ENCODE measurements at places on chromosomes 13 and 19.

- no peak for DNase-seq
Observed at GRCh38 chr13:37395544-37395943, 203.0 kb downstream of the POSTN start.

DNA sequence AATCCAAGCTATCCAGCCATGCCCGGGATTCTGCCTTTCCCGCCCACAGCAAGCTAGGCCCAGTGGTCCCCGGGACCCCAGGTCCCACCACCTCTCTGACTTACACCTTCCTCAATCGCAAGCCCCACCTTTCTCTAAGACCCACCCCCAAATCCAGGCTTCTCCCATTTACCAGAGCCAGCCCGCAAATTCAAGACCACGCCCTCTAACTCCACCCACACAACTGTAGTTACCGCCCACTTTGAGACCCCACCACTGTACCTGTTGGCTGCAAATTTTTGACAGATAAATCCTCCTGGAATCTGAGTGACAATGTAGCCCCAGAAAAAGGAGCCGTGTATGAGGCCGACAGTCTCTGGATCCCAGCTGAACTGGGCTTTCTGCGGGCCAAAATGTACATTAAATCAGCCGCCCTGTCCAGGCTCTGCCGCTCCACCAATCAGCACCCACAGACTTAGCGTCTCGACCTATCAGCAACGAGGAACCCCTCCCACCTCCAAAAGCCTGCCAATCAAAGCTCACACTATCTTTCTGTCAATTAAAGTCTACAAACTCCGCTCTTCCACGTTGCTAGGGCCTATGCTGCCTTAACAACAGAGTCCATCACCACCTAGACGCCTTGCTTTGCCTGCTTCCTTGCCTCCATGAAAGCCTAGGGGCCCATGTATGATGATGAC is 6.3 kb downstream of the SLC17A7 start:
- no peak for DNase-seq

DNA sequence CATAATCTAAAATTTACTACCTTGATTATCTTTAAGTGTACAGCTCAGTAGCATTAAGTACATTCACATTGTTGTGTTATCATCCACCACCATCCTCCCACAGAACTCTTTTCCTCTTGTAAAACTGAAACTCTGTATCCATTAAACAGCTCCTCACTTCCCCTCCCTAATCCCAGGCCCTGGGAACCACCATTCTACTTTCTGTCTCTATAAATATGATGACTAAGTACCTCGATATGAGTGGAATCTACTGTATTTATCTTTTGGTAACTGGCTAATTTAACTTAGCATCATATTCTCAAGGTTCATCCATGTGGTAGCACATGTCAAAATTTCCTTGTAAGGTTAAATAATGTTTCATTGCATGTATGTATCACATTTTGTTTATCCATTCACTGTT is 49.0 kb upstream of the POMP start:
- no peak for DNase-seq

- no peak for DNase-seq
Observed at GRCh38 chr13:98778749-98779148, 26.3 kb upstream of the SLC15A1 start.

DNA sequence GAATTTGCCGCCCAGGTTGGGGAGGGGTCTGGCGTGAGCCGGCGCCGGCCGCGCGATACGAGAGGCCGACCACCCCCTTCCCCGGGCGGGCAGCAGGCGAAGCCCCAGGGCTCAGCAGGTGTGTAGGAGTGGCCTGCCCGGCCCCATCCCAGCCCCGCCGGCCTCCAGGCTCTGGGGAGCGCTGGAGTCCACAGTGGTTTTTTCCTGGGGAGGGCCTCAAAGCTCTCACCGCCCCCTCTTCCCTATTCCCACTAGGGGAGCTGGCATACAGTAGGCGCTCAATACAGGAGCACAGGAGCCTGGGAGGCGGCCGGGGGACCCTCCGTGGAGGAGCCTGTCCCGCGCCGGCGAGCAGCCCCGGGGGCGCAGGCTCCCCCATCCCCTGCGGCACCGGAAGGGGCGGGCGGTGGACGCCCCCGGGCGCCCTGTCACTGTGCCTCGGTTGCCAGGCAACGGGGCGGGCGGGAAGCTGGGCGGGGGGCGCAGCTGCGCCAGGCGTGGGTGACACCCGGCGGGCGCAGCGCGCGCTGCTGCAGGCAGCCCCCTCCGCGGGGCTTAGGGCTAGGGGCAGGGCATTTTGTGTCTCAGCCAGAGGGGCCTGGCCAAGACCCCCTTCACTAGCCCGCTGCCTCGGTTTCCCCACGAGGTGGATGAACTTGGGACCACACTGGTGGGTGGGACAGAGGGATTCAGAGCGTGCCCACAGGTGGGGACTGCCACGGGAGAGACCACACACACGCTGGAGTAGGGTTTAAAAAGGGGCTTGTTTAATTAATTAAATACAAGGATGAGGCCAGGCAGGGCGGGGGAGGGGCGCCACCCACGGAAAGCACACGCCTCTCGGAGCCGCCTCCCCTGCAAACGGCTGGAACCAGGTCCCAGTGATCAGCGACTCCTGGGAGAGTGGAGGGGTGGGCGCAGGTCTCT is 3.6 kb upstream of the REXO1 start:
- DNase-seq: no peak

DNA sequence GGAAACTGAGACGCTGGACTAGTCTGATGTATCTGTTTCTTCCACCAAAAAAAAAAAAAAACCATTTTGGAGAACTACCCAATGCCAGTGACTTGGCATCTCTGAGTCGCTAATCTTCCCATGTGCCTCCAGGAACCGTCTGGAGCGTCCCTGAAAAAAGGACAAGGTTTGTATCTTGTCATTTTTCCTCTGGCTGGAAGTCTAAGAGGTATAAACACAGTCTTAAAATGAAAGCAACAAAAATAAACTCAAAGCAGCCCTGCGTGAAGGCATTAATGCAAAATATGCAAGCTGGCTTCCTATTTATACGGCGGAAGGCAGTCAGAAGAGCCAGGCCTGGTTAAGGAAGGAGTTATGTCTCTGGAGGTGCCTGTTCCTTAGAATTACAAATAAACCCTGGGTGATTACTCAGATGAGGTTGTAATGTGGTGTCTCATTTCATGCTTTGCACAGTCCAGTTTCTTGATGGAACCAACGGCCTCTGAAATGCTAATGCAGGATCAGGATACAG is 20.3 kb downstream of the ACTN4 start:
- DNase-seq: no peak

- DNase-seq: no peak
Observed at GRCh38 chr19:17772172-17772571, 20.9 kb downstream of the FCHO1 start.

Measured in bronchial epithelial cell (primary cell).